ENCODE measurements at places on chromosomes 5 and 9.

GRCh38 chr9:125538092-125538473, 168.9 kb downstream of the MAPKAP1 start:
- DNase-seq: peak; percentile 95

GRCh38 chr5:130090569-130091270, 186.5 kb downstream of the CHSY3 start:
- DNase-seq: no peak

GRCh38 chr5:109410389-109411148, 795 bp upstream of the PJA2 start:
- DNase-seq: peak; percentile 89

- no peak for DNase-seq
These were observed 188.2 kb upstream of the SLC27A6 start for GRCh38 chr5:128777052-128777451.

DNA sequence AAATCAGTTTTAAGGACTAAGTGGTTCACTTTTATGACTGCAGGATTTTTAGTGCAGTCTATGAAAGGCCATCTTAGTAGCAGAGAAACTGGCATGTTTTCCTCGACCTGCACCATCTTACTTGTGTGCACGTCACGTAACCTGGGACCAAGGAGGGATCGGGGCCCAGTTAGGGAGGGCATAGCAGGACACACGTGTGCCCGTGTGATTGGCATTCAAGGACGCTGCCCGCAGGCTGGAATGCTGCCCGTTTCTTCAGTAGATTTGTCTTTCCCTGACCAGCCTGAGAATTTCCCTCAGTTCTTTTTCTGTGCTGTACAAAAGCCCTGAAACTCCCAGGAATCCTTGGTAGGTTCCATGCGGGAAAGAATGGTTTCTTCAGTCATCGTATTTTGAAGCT, 196.3 kb downstream of the TRIO start:
- DNase-seq: no peak

DNA sequence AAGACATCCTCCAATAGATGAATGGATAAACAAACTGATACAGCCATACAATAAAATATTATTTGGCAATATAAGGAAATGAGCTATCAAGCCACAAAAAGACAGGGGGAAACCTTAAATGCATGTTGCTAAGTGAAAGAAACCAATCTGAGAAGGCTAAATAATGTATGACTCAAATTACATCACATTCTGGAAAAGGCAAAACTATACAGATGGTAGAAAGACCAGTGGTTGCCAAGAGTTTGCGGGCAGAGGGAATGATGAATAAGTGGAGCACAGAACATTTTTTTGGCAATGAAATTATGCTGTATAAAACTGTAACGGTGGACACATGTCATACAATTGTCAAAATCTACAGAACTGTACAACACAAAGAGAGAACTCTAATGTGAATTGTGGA, 63.3 kb downstream of the CSF2 start:
- DNase-seq: peak; percentile 84

GRCh38 chr5:8997542-8998070, 548.3 kb downstream of the SEMA5A start:
- no peak for DNase-seq

- DNase-seq: no peak
These were observed 226.5 kb downstream of the ASTN2 start for GRCh38 chr9:117188394-117188793.

DNA sequence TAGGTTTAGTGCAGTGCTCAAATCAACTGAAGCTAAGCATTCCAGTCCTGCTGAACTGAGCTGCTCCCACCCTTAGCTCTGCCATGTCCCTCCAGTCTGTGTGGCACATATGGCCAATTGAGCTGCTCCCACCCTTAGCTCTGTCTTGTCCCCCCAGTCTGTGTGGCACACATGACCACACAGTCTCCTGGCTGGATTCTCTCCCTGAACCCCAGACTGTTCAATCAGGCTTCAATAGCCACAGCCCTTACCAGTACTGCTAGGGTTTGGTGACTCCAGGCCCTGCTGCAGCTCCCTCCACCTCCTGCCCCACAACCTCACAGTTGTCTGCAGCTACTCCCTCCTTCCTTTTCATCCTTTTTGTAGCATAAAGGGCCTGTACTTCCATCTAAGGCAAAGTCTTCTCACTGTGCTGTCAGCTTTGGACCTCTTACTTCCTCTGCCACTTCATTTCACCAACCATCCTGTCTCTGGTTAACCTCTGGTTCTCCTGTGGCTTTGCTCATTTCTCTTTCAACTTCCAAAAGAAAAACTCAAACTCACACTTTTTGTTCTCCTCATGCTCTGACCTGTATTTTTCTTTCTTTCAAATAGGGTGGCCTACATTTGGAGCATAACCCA, 50.8 kb downstream of the ADAMTS12 start:
- no peak for DNase-seq

DNA sequence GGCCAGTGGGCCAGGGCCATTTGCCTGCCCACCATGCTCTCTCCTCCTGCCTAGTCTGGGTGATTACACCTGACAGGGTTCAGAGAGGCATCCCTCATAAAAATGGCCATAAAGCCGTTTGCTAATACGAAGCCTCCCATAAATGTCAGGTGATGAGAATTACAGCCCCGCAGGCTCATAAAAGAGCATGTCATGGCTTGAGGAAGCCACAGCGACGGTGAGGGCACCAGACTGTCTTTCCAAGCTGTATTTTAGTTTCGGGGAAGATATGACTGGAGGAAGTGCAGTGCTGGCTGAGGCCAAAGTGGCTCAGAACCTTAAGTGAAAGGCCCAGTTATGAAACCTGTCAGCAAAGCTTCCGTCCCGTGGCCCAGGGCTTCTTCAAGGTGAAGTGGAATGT, 18.5 kb upstream of the TCERG1 start:
- peak; percentile 50 for DNase-seq

- DNase-seq: peak; percentile 8
These were observed 839 bp downstream of the GABRG2 start for GRCh38 chr5:162068412-162068811.

DNA sequence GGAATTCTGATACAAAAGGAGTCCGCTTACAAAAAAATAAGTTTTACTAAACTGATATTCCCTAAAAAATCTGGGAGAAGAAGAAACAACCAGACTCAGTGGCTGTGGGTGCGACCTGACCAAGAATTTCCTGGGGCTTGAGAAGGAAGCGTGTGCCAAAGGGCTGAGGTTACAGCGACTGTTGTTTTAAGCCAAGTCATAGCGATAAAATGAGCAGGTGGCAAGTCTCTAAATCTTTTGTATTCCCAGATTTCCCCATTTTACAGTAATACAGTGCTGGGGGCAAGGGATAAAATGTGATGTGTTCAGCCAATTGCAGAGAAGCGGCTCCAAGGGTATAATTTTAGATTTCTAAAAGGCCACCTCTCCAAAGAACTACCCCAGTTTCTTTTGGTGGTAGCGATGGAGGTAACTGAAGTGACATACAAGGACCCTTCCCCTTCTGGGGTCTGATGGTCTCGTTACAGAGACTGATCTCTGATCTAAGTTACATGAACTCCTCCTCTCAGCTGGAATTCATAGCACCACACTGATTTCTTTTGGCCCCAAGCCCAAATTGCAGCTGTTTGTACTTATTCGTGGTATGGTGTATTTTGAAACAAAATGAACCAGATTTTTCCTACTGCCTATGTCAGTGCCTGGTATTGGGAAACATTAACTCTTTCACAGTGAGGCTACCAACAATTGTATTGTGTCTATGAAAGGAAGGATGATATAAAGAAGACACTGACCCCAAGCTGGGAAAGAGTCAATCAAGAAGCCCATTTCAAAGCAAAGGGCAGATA, 41.6 kb downstream of the LPAR1 start:
- DNase-seq: peak; percentile 31

GRCh38 chr5:134507452-134507851, 18.0 kb upstream of the JADE2 start:
- DNase-seq: no peak

- no peak for DNase-seq
These were observed 17.6 kb downstream of the NSUN2 start for GRCh38 chr5:6615034-6615815.

DNA sequence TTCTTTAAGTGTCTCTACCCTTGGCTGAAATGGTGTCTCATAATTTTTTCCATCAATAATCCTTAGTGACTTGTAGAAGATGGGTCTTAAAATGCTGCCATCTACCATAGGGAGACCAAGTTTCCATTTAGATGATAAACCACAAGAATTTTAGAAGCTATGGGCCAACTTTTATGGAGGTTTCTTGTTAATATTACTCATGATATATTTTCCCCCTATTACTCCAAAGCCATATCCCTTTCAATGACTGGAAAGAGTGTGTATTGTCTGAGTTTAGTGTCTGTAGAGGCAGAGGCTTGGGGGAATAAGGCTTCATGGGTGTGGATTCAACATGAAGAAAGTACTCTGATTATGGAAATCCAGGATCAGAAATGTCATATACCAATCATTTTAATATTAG, 507.3 kb upstream of the TNC start:
- DNase-seq: peak; percentile 39

- DNase-seq: no peak
These were observed 54.1 kb downstream of the RORB start for GRCh38 chr9:74551266-74551665.

Data from M059J (cell line).